Left renal pelvis (tissue), 4 donors: ENCODE measurements at places on chromosomes 1 and 21.

GRCh38 chr1:86235852-86236251 is 79.3 kb upstream of the COL24A1 start:
- no peak for DNase-seq

DNA sequence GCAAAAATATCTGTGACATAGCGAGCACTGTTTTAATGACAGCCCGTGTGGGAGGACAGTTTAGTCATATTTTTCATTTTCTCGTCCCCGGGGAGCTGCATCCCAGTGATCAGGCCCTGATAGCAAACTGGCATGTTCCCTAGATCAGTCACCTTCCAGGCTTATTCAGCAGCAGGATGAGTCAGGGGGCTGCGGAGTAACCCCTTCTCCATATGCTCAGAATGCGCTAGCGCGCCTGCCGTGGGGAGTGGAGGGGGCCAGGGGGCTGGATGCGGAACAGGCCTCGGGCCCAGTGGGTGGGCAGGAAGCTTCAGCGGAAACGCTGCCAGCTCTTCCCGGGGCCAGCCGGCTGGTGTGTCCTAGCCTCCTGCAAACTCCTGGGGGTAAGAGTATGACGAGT is 94.0 kb downstream of the KCND3 start:
- DNase-seq: no peak

DNA sequence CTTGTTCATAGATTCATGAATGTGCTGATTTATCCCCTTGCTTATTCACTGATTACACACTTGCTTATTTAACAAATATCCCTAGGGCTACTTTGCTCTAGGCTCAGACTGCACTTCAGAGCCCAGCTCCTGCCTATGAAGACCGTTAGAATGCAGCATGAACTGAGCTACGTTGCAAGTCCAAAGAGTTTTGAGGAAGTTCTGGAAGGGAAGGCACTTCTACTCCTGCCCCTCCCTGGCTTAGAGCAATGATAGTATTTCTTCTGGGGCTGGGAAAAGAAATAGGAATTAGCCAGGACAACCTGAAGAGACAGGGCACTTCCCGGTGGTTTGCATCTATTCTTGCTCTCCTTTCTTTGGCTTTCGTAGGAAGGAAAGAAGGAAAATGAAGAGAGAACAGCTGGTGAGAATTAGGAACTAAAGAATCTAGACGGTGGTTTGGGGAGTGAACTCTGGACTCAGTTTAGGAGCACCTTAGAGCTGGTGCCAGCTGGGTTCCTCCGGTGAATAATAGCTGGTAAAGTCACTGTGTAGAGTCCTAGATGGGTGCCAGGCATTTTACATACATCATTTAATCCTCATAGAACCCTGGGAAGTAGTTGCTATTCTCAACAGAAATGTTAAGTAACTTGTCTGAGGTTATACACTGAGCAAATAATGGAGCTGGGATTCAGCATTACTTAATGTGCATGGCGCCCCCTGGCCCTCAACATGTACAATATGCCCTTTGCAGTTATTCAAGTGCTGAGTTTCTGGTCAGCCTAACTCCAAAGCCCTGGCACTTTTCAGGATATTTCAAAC is 65.9 kb downstream of the NDUFS5 start:
- DNase-seq: no peak

GRCh38 chr1:170624146-170624545 is 39.8 kb upstream of the PRRX1 start:
- DNase-seq: no peak

DNA sequence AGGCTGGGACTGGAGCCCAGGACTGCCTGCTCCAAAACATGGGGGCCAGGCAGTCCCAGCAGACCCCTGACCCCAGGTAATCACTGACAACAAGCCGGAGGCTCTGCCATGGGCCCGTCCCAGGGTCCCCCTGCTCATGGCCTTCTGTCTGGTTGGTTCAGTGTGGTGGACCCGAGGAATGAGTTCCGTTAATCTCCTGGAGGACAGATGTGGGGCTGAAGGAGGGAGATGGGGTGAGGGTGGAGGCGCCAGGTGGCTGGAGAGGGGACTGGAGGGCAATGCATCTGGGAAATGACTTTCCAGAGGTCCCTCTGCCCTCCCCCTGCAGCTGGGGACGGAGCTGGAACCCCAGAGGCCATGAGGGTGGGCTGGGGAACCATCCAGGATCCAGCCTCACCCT is 103.2 kb downstream of the EBNA1BP2 start:
- DNase-seq: no peak

DNA sequence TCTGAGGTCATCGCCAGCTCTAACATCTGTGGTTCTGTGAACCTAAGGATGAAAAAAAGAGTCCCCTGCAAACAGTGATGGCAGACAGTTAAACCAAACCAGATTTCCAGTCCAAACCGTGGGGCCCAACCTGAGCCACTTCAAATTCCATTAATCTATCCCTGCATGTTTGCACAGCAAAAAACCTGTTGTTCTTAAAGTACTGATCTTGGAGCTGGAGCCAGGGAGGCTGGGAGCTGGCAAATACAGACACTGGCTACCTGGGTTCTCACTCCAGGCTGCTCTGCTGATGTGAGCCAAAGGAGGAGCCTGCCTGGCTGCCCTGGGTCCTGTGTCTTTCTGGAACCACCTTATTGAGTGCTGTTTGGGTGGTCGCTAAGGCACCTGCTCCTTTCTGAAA is 16.4 kb downstream of the LDLRAD1 start:
- DNase-seq: no peak

DNA sequence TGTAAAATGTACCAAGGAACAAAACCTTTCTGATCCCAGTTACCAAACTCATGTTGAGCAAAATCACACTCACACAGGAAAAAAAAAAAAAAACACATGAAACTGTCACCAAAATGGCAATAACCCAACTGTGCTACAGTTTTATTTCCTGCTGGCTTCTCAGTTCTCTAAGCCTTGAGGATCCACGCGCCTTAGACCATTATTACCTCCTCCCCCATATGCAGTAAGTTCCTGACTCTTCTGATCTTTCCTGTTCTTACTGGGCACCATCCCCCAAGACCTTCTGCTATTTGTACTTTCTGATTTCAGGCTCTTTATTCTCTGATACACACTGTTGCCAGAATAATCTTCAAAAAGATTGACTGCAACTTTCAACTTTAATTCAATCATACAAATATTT is 79.6 kb downstream of the SLC45A1 start:
- DNase-seq: no peak

GRCh38 chr1:153872331-153872730 is 50.4 kb downstream of the GATAD2B start:
- no peak for DNase-seq

DNA sequence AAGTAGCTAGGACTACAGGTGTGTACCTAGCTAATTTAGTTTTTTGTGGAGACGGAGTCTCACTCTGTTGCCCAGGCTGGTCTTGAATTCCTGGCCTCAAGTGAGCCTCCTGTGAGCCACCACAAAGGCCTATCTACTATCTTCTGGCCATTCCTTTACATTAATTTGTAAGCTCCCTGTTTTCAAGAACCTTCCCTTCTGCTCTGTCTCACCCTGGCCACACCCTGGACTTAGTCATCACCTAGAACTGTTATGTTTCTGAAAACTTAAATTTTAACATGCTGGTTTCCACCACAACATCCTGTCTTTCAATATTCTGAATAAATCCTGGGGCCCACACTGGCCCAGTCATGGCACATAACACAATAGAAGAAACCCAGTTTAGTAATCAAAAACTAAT is 4.9 kb upstream of the B4GALT3 start:
- no peak for DNase-seq

GRCh38 chr1:177753655-177754054 is 216.2 kb downstream of the SEC16B start:
- no peak for DNase-seq

DNA sequence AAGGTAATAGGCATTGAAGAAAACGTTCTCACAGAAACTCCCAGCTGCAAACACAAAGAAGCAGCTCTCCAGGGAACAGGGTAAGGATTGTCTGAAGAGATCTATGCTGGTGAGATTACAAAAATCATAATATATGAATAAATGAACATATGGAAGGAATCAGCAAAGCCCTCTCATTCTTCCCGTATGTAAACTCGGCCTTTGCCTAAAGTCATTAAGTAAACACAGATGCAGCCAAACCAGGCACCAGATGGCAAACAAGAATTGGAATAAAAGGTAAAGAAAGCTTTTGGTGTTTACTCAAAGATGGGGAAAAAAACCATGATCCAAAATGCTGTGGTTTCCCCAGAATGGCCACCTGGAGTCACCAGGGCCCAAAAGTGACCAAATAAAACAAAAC is 76.6 kb upstream of the HOOK1 start:
- no peak for DNase-seq

DNA sequence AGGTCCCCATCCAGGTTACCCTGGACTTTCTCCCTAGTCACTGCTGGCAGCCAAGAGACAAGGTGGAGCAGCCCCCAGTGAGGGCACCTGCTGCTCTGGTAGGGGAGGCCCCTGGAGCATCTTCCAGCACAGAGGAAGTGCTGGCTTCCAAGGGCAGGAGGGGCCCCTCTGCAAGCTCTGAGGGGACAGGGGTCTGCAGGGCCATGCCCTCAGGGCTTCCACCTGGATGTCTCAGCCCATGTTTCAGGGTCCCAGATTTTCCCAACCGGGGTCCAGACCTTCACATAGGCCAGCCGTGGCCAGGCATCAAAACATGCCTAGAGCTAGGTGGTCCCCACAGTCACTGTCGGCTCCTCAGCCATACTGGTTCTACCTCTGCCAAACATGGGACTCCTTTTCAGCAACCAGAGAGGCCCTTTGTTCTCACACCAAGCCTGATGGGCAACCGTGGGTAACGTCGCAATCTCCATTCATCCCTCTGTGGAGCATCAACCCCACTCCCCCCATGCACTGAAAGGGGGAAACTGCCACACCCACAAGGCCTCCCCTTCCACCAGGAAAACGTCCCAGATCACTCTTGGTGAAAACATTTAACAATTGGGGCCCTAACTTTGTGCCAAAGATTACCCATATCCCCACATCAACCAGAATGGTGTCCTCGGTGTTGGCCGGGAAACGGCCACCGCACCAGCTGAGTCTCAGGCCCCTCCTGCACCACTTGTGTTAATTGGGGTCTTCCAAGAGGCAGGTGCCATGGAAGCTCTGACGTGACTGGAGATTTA is 1.9 kb upstream of the COL6A2 start:
- DNase-seq: no peak

DNA sequence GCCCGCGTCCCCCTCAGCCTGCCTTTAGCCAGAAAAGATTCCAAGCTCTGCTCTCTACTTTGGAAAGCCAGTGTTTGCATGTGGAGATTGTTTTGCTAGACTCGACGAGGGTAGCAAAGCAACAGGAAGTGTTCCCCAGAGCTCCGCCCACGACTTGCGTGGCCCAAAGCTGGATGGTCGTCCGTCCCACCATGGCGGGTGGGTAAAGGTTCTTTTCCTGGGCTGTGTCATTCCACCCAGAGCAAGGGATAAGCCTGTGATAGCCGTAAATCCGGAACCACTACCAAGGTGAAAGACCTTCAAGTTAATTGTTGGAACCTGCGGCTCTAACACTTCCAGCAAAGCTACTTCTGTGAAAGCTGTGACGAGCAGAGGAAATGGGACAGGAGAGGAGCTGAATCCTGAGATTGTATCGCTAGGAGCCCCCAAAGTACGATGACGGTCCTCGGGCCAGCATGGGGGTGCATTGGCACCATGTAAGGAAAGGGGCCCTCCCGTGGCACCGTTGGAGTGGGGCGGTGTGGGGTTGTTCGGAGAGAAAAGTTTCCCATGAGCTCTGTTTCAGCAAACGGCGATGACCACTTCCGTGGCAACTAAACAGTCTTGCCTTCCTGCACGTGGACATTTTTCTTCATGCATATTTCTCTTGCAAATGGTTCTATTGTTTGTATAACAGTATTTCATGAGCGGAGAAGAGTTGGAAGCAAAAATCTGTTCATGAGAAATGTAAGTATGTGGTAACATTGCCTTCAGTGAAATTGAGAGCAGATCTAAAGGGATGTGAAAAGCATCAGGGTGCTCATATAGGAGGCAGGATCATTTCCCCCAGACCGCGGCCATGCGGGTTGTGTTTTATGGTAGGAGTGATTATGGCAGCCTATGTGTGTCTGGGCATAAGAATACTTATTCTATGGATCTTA is 8.4 kb downstream of the MX2 start:
- DNase-seq: no peak

DNA sequence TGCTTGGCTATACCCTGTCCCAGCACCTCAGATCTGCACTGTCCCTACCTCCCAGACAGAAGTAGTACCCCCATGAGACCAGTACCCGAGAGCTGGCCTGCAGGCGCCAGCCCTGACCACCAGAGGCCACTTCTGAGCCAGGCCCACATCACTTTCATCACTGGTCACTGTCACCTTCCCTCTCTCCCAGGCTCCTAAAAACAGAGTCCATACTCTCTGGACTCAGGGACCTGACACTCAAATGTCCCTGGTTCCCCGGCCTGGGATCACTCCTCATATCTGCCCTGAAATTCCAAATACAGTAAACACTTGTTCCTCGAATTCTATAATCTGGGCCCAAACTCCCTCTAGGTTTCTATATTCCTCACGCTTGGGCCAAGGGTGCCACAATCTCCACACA is 18.7 kb downstream of the TMEM53 start:
- DNase-seq: no peak

DNA sequence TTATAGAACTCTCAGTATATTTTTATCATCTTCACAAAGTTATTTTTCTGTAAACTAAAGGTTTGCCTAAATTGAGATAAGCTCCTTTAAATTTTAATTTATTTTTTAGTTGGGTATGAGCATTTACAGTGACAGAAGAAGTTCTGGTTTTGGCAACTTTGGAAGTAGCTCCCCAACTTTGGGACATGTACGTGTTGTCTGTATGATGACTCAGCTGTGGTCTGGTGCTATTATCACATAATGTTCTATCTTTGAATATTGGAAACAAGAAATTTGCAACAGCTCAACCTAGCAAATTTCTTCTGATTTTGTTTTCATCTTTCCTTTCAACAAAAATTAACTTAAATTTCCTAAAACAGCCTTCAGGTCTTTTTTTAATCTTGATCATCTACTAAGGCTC is 46.6 kb upstream of the C1orf105 start:
- no peak for DNase-seq

DNA sequence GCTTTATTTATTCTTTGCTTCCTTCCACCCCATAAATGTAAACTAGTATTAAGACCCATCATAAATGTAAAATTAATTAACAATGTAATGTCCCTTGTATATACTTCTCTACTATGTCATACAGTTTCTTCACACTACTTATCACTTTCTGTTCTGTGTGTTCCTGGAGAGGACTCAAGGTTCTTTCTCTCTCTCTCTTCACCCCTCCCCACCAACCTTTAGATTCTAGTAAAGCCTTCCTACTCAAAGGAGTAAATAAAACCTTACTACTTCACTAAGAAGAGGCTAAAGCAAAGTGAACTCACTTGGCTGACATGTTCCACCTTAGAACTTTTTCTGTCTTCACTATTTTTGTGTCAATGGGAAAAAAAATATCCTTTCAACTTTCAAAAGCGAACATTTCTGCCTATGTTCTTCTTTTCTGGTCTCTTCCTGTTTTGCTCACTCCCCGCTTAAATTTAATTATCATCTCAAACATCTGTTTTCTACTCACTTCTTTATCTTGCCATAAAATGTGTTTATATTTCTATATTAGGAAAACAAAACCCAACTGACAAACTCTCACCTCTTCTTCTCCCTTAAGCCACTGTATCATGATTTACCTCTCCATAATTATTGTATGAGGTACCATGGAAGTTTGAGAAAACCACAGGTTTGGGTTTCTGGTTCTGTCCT is 260.3 kb downstream of the DPYD start:
- no peak for DNase-seq
